ENCODE measurements at places on chromosomes 5 and 9.

- no peak for DNase-seq
Measured at GRCh38 chr9:116837018-116837989, 150.2 kb downstream of the TRIM32 start.

GRCh38 chr9:97853844-97854695, 1.0 kb downstream of the FOXE1 start:
- DNase-seq = no peak

GRCh38 chr5:41509399-41510175, 814 bp downstream of the PLCXD3 start:
- DNase-seq = no peak

DNA sequence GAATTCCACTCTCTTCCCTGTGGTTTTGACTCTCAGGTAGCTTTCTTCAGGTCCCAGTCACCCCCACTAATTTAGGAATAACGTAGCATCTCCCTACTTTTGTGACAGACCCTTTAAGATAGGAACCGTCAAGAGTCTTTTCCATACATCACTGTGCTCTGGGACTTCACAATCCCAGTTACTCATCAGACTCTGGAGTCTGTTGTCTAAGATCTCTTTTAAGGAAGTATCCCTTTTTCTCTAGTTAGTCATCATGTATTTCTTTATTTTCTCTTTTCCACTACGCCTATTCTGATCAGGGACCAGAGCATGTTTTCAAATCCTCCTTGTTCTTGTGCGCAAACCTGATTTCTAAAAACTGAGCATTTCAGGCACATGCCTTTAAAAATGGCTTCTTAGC, 143.0 kb downstream of the GOLPH3 start:
- no peak for DNase-seq

DNA sequence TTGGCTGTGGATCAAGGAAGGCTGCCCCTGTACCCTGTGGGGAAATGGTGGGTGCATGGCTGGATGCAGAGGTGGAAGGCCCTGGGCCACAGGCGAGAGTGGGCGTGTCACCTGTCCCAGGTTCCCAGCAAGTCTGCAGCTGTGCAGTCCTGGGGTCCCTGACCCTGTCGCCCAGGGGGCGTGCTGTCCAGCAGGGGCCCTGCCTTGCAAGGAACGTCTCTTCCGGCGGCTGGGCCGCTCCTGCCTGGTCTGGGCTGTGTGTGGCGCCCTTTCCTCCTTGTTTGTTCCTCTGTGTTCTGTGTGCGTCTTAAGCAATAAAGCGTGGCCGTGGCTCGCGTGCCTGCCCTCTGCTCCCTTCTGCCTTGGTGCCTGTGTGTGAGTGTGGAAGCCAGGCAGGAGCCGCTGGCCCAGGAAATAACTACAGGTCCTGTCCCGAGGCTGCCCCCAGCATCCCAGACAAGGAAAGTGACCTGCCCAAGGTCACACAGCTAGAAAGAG, 8.4 kb downstream of the SLC2A6 start:
- DNase-seq = no peak

DNA sequence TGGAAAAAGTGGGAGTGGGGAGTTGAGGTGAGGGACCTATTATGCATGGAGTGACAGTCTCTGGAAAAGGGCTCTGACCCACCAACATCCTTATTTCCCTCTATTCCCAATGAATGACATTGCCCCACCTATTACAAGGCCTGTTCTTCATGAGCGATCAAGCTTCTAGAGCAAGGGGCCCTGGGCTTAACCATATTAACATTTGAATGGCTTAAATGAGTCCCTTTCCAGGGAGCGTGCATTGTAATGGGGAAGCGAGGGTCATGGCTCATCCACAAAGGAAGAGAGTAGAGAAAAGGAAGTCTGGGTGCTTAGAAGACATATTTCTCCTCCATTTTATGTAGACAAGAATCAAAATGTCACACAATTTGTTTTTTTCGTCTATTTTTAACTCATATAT, 255.5 kb downstream of the CAAP1 start:
- DNase-seq = no peak

GRCh38 chr9:134432471-134432870, 106.2 kb downstream of the RXRA start:
- no peak for DNase-seq

- DNase-seq = peak; percentile 35
Measured at GRCh38 chr9:78030553-78031443, 813 bp downstream of the GNAQ start.

DNA sequence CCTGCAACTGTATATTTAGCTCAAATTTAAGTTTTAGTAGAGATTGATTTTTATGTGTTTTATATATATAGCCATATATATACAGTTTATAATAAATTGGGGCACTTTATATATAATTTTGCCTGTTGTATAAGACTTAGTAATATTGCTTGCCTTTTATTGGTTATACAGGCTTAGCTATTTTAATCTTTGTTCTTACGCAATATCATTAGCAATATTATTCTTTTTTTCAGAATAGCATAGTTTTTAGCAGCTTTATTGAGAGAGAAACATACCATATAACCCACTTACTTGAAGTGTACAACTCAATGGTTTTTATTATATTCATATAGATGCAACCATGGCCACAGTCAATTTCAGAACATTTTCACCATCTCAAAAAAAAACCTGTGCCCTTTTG, 28.0 kb downstream of the CDO1 start:
- no peak for DNase-seq

- no peak for DNase-seq
Measured at GRCh38 chr5:14267991-14268708, 125.0 kb downstream of the TRIO start.

GRCh38 chr5:133410335-133410828, 202.0 kb downstream of the FSTL4 start:
- DNase-seq = no peak

- no peak for DNase-seq
Measured at GRCh38 chr5:107058235-107058634, 612.5 kb downstream of the EFNA5 start.

GRCh38 chr5:112533362-112533761, 114.3 kb upstream of the EPB41L4A start:
- no peak for DNase-seq

DNA sequence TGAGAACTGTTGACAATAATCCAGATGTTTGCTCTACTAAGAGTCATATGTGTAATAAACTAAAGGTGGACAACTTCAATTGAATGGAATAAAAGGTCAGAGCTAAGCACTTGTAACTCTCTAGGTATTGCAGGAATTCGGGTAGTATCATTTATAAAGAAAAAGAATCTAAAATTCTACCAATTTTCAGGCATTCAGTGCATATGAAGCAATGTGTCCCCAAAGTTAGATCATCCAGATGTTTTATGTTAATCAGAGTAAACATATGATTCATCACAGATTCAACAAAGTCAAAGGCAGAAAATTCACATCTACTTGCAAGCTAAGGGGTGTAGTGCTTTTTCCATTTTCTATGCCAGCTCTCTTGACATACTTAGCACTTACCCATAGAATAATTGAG, 477.1 kb downstream of the PDE4D start:
- no peak for DNase-seq

DNA sequence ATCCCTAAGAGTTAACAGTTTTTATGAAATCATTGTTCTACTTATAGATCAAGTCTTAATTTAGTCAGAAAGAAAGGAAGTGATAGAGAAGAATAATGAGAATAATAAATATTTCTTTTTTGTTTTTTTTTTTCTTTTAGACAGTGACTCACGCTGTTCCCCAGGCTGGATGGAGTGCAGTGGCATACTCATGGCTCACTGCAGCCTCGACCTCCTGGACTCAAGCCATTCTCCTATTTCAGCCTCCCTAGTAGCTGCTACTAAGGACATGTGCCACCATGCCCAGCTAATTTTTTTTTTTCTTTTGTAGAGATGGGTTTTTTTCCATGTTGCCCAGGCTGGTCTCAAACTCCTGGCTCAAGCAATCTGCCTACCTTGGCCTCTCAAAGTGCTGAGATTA, 11.0 kb downstream of the IFNA21 start:
- DNase-seq = no peak

- DNase-seq = no peak
Measured at GRCh38 chr5:78727786-78728761, 79.5 kb upstream of the LHFPL2 start.

DNA sequence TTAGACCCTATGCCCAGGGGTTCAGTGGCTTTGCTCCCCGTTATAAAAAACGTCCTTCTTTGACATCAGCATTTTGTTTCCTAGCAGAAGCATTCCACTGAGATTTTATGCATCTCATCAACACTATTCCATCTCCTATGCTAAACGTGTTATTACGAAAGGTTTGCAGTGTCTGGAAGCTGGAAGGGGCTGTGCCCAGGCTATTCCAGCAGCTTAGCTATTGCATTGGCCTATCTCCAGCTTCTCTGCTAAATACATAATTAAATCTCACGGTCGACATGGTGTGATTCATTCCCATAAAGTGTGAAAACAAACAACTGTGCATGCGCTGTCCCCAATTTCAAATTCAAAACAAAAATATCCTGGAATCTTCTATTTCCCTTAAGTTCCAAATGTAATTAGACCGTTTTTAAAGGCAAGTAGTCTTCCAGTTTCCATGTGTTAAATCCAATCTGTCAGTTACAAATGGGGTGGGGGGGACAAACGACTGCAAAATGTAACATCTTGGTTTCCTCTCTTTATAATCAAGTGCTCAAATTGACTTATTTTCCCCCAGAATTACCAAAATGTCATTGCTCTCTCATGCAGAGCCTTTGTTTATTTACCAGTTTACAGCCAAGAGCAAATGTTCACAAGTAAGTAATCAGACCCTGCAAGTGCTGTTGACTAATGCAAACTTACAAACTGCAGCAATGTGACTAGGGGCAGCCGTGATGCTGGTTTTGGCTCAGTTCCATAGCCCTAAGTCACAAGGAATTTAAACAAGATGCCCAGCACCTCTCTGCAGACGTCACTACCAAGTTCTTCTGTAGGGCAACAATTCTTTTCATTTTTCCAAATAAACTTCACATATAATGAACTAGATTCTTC, 212.3 kb upstream of the RORB start:
- DNase-seq = no peak

DNA sequence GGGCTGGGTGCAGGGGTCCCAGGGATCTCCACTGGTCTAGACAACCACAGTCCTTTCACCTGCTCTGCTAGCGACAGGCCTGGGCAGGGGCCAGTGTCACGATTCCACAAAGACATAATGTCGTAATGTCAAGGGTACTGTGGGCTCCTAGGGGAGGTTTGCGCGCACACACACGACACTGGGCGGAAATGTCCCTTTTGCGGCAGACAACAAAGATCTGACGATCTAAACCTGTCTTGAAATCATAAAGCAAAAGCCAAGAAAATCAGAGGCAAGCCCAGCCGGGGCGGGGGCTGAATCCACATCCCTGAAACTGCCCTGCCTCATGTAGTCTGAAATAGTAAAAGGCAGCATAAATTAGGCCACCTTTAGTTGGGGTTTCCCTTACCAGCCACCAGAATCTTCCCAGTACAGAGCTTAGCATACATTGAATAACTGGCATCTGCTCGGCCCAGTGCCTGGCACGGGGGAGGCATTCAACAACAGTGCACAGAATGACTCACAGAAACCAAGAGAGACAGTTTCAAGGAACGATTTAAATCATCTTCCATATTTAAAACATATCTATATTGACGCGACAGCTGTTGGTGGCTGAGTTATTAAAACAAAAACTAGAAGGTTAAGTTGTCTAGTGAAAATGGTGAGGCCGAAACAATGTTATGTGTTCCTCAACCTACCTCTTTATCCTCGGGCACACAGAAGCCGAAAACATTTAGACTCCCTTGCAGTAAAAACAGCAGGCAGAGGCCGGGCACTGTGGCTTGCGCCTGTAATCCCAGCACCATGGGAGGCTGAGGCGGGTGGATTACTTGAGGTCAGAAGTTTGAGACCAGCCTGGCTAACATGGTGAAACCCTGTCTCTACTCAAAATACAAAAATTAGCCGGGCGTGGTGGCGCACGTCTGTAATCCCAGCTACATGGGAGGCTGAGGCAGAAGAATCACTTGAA, 151.0 kb downstream of the MYO10 start:
- no peak for DNase-seq

DNA sequence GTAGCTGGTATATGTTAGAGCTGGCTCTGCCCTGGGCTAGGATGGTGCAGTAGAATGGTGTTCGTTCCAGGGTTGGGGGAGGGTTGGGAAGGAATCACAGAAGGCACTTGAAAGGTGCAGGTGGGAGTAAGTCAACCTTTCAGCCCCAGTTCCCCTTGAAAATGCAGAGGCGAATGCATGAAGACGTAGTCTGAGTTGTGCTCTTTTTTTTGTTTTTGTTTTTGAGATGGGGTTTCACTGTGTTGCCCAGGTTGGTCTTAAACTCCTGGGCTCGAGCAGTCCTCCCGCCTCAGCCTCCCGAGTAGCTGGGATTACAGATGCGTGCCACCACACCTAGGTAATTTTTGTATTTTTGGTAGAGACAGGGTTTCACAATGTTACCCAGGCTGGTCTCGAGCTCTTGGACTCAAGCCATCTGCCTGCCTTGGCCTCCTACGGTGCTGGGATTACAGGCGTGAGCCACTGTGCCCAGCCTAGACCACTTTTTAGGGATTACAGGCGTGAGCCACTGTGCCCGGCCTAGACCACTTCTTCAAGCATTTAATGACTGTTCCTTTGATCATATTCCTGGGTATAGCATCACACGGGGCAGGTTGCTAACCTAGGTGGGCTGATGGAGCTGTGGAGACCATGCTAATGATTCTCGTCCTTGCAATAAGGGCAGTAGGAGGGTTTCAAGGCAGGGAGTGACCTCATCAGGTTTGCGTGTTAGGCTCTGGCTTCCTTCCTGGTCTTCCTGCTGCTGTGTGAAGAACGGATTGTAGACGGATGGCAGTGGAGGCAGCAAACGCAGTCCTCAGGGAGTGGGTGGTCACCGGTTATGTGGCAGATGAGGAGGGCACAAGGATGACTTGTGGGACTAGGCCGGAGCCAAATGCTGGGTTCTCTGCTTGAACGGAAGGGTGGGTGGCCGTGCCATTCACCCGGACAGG, 13.7 kb downstream of the EHMT1 start:
- no peak for DNase-seq

GRCh38 chr9:135864447-135865049, 42.8 kb downstream of the CAMSAP1 start:
- DNase-seq = peak; percentile 15

- no peak for DNase-seq
Measured at GRCh38 chr5:115295777-115296123, 704 bp downstream of the CCDC112 start.

DNA sequence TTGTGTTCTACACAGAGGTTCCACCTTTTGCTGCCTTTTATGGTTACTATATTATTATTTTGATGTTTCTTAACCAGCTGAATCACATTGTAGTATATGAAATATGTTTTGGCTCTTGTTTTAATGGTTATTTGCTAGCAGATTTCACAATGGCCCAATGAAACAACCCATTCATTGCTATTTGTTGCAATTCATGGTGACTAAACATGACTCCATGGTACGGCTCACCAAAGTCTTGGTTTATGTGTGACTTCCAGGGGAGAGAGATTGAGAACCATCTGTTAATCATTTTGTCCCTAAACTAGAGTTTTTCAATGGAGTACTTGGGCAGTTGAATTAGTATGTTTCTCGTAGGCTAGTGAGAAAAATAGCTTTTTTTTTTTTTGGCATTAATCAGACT, 108.4 kb downstream of the GHR start:
- DNase-seq = no peak
